ENCODE measurements at places on chromosomes 1 and 21. TPM values are rescaled to one million over a fixed set of nuclear protein-coding genes. Genes with fewer than 3 reads are reported as not detected.

The DIRAS3 gene
- total RNA-seq: not detected

The HSD3B2 gene
- total RNA-seq: not detected

The ANKRD13C gene
- 24.6 TPM for total RNA-seq

The GNG4 gene
- total RNA-seq: 77.2 TPM

The ELF3 gene
- total RNA-seq: 0.14 TPM

The NFASC gene
- total RNA-seq: 0.21 TPM

The CSDE1 gene
- 419 TPM for total RNA-seq

The ETS2 gene
- total RNA-seq: 28.6 TPM

The CD34 gene
- not detected for total RNA-seq

The SPATC1L gene
- total RNA-seq: 10.8 TPM

- DNase-seq: no peak
Measured at GRCh38 chr1:24092979-24093378, 19.0 kb downstream of the MYOM3 start.

DNA sequence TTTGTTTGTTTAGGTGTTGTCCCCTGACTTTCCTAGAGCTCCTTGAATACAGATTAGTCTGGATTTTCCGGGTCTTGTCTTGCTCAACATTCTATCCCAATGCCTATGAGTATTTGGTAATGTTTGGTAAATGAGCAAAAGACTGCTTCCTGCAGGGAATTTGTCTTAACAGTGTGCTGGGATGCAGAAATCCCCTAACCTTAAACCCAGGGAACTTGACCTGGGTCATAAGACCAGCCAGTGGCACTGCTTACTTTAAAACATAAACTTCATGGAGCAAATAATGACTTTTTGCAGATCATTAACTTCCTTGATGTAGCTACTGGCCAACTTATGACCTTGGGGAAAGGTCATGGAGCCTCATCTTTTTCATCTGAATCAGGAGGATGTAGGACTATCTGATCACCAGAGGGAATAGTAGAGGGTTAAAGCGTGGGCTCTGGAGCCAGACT lies 27.2 kb downstream of the TCEANC2 start:
- DNase-seq: no peak

DNA sequence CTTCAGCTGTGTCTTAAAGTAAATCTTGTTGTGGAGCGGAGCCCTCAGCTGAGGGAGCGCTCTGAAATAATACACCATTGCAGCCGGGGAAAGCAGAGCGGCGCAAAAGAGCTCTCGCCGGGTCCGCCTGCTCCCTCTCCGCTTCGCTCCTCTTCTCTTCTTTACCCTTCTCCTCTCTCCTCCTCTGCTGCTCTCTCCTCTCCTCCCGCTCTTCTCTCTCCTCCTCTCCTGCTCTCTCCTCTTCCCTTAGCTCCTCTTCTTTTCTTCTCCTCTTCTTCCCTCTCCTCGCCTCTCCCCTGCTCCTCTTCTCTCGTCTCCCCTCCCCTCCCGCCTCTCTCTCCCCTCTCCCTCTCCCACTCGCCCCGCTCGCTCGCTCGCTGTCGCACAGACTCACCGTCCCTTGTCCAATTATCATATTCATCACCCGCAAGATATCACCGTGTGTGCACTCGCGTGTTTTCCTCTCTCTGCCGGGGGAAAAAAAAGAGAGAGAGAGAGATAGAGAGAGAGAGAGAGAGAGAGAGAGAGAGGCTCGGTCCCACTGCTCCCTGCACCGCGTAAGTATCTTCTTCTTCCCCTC lies at the start of gene PROX1:
Gene PROX1 (plus strand): TSS at position 47 of the 580 bp plus-strand sequence. CDS start 8,563 bp downstream, outside the sequence.
- peak; percentile 85 for DNase-seq

- no peak for DNase-seq
Measured at GRCh38 chr1:194227161-194227560, 1040.7 kb upstream of the B3GALT2 start.

GRCh38 chr1:18999359-18999758 lies 42.9 kb upstream of the IFFO2 start:
- no peak for DNase-seq

DNA sequence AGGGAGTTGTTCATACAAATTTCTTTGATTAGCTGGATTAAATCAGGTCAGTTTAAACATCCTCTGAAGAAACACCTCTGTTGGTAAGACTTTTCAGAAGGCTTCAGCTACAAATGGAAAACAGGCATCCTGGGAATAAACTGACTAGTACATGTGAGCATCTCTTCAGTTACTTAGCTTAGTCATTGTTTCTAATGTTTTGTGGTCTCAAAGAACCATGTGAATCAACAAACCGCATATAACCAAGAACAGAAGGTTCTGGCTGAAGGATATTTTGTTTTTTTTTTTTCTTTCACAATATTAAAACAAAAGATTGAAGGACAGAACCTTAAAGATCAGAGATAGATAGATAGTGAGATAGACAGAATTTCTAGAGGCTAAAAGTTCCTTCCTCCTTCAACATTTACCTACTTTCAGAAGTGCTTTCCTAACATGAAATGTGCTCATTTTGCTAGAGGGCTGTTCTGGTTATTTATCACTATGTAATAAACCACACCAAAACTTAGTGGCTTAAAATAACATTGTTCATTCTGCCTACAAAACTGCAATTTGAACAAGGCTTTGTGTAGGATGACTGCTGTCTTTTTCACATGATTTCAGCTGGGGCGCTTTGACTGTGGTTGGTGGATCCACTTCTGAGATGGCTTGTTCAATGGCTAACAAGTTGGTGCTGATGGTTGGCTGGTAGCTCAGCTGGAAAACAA lies 119.8 kb upstream of the PTGFR start:
- no peak for DNase-seq

DNA sequence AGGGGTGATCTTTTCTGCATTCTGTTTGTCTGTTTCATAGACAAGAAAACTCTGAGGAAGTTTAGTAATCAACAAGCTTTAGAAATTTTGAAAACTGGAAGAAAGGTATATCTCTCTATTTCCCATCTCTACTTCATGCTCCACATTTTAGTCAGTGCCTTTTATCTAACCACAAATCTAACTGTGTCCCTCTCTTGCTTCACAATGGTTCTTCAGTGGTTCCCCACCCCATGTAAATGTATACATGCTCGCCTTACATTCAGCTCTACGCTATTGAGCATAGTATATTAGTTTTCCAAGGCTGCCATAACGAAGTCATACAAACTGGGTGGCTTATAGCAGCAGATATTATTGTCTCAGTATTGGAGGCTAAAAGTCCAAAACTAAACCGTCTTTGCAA lies 14.4 kb upstream of the SAMSN1 start:
- no peak for DNase-seq

GRCh38 chr1:154324669-154325582 lies at the start of gene ATP8B2:
Gene ATP8B2, plus strand, starts transcription at chr1:154325525. Its CDS starts 2,617 bp downstream, at chr1:154328142.
- peak; percentile 95 for DNase-seq

GRCh38 chr1:14255711-14256110 lies 342.8 kb upstream of the KAZN start:
- DNase-seq: no peak

GRCh38 chr1:98051065-98051675 lies 130.3 kb upstream of the DPYD start:
- DNase-seq: peak; percentile 93

GRCh38 chr1:160342526-160342925 lies 524 bp downstream of the COPA start:
- peak; percentile 74 for DNase-seq

DNA sequence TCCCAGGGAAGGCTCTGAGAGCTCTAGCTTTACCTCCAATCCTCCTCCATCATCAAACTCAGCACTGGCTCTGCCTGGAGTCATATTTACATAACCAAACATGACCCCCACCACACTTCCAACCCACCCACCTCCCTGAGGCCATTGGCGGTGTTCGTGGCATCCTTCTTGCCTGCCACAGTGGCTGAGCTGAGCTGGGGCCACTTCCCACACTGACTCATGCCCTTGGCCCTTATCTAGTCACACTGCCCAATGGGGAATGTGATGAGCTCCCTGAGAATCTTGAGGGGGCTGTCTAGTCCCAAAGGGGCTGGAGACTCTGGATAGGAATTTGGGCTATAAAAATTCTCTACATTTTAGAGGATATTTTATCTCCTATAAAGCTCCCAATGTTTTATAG lies 230.9 kb upstream of the IRF2BP2 start:
- DNase-seq: no peak

- DNase-seq: no peak
Measured at GRCh38 chr1:167076136-167076710, 14.0 kb downstream of the GPA33 start.

- DNase-seq: no peak
Measured at GRCh38 chr1:117753232-117753631, 147.4 kb downstream of the TENT5C start.

- DNase-seq: no peak
Measured at GRCh38 chr1:45892068-45892785, 88.8 kb downstream of the MAST2 start.

DNA sequence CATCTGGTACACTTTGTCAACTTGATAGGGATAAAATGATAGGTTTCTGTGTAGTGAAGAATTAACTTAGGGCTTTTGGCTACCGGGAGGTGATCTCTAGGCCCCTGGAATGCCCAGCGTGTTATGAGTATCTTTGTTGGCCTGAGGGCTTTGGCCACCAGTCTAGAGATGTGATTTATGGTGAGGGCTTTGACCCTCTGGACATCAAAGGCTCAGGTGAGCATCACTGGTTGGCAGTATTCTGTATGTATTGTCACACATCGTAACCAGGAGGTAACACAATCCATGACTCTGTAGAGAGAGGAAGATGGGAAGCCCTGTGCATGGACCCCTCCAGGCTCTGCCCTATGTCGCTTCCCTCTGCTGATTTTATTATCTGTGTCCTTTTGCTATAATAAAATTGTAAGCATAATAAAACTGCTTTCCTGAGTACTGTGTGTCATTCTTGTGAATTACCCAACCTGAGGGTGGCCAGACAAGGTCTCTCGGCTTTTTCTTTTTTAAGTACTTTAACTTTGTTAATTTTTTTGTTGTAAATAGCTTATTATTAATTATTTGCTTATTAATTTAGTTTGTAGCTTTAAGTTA lies 40.2 kb upstream of the PRDX6 start:
- DNase-seq: peak; percentile 43

- no peak for DNase-seq
Measured at GRCh38 chr1:202252271-202252670, 58.7 kb downstream of the LGR6 start.

DNA sequence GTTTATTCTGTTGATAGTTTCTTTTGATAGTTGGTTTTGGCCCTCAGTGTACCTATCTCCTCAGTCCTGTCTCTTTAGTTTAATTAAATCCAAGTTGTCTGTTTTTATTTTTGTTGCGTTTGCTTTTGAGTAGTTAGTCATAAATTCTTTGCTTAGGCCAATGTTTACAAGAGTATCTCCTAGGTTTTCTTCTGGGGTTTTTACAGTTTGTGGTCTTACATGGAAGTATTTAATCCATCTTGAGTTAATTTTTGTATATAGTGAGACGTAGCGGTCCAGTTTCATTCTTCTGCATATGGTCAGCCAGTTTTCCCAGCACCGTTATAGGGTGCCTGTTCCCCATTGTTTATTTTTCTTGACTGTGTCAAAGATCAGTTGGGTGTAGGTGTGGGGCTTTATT lies 139.4 kb downstream of the POU2F1 start:
- DNase-seq: no peak

DNA sequence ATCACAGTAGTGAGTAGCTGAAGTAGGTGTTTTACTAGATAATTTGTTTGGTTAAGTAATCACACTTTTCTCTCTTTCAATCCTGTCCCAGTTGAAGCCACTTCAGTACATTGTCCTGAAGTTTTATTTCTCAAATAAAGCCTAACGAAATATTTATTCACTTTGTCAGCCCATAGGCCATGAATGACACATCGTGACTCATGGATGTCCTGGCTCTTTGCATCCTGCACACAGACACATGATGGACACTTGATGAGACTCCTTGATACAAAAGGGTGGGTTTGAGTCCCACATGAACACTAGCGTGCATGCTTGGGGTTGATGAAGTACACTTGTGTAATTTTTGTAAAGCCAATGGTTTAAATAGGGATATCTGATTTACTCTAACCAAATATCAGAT lies 22.7 kb upstream of the LAMC2 start:
- DNase-seq: no peak

GRCh38 chr1:43206600-43207228 lies 34.6 kb downstream of the CFAP57 start:
- no peak for DNase-seq

- DNase-seq: no peak
Measured at GRCh38 chr1:22257290-22258275, 114.7 kb upstream of the WNT4 start.

GRCh38 chr1:101980974-101981373 lies 15.8 kb downstream of the OLFM3 start:
- no peak for DNase-seq
